ENCODE measurements at places on chromosomes 5 and 9.

- DNase-seq: no peak
These were observed 41.8 kb downstream of the LYRM7 start for GRCh38 chr5:131212471-131213021.

- no peak for DNase-seq
These were observed 68.2 kb downstream of the MFAP3 start for GRCh38 chr5:154107010-154107409.

- DNase-seq: no peak
These were observed 54.2 kb upstream of the ANGPTL2 start for GRCh38 chr9:127176631-127177030.

DNA sequence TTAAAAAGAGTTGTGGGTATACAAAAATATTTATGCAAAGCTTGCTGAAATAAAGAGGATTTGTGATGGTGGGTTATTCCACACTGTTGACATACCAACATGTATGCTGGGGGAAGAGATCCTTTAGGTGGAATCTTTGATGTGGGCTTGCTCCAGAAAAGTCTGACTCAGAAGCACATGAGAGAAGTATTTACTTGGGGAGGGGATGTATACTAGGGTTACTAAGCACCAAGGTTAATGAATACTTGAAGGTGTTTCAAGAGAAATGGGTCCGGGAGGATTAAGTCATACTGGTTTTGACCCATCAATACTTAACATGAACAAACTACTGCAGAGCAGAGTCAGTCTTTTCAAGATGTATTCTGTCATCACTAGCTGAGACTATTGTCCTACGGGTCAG lies 316.4 kb upstream of the GRIN3A start:
- DNase-seq: no peak

DNA sequence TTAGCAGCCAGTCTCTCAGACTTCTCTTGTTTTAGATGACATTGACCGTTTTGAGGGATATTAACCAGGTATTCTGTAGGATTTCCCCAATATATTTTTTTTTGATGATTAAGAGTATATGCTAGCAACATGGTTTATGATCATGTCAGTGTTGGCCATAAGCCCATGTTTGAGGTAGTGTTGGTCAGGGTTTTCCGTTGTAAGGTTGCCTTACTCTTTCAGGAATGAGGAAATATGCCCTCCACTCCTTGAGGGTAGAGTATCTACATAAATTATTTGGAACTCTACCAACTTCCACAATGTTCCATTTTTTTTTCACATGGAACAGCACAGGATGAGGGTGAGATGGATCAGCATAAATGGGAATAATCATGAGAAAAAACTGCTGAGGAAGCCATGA lies 188.4 kb upstream of the PRDM9 start:
- no peak for DNase-seq

DNA sequence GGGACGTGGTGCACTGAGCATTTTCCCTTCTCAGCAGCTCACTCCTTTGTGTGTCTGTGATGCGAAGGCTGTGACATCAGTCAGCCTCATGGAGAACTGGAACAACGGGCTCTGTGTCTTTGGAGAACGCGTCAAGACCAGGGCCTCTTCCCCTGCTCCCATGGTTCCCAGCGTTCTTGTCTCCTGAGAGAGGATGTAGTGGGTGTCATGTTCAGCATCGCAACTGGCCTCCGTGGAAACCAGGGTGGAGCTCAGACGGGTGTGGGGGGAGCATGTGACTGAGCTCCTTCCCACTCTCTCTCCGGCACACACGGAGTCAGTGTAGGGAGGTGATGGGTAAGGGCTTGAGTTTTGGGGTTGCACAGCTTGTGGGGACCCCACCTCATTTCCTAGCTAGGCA lies 59.7 kb downstream of the TENT4A start:
- DNase-seq: no peak

All from fibroblast of skin of abdomen (primary cell).